ENCODE measurements at places on chromosomes 11 and 22.

DNA sequence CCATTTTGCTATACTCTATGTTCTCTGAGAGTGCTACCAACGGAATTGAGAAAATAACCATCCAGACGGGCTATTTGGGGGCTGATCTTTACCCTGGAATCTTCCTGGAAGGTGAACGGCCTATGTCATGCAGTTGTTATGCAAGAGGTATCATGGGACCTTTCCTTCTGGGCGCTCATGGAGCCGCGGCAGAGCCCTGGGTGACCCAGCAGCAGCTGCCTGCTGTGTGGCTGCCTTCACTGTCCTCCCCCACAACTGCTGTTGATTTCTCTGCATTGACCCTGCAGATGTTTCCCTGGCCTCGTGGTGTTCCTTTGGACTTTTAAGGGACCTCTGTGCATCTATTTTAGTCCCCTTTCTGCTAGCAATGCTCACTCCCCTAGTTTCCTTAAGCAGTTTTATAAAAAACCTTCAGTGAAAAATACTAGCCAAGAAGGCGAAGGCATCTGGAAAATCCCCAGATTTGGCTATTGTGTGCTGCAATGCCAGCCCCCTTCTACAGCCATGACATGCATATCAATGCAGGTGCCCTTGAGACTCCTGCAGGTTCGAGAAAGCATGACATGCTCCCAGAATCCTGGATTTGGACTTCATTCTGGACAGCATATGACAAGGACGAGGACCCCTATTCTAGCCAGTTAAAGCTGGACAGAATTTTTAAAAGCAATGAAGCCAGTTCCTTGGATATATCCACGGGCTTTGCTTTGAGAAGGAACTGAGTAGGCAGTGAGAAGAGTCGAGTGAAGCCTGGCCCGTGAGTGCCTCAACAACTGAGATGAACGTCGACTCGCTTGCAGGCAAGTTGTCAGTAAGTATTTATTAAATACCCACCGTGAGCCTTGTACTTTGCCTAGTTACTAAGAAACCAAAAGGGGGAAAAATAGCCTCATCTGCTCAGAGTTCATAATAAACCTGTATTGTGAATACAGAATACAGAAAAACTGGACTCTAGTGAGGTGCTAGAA is at the start of gene SLC25A18:
TSS of gene SLC25A18 (plus strand) at position 593 of the 965 bp plus-strand sequence. CDS start 16,447 bp downstream, outside the sequence.
- peak; percentile 77 for DNase-seq

GRCh38 chr22:33108037-33108436 is 49.9 kb upstream of the SYN3 start:
- DNase-seq: no peak

DNA sequence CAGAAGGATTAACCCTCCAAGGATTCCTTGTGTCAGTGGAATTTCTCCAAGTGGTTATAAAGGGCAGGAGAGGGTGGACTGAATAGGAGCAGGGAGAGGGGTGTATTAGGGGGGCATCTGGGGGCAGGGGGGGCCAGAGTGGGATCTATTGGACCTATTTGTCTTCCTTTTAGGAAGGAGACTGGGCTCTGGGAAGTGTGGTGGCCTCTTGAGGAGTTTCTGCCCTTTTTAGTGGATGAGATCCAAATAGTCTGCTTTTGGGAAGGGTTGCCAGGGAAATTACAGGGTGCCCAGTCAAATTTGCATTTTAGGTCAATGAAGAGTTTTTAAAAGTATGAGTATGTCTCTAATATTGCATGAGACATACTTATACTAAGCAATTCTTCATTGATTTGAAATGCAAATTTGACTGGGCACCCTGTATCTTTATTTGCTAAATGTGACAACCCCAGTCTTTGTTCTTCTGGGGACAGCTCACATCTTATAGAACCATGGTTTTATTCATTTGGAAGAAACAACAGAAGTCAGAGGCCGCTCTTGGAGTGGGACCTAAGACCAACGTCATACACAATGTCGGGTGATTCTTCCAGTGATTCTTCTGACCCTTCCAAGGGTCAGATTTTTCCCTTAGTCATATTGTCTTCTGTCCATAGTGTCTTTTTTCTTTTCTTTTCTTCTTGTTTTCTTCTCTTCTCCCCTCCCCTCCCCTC is 429 bp upstream of the SLC22A6 start:
- DNase-seq: no peak

DNA sequence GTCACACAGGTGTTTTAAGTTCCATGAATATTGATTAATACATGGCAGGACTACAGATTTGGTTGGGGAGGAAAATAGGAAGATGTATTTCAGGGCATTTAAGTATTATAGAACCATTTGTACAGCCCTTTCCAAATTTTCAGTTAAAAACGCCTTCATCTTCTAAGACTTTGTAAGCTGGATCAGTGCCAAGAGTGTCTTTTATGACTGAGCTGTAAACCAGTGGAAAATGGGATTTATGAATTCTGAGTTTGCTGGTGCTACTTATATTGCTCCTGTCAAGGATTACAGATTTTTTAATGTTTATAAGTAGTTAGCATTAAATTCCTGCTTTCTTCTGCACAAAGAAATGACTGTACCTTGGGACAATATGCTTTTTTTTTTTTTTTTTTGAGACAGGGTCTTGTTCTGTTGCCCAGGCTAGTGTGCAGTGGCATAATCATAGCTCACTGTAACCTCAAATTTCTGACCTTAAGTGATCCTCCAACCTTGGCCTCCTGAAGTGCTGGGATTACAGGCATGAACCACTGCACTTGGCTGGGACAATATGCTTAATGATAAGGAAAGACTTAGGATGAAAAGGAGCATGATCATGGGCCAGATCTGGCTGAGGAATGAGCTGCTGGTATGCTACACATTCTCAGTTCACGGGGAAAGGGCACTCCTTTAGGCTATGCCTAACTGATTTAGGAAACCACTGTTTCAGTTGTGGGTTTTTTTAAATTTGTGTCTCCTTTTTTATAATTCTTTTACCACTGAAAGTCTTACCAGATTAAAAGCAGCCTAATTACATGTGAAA is 113.6 kb upstream of the MTNR1B start:
- no peak for DNase-seq

- DNase-seq: no peak
These were observed 12.5 kb downstream of the CBX7 start for GRCh38 chr22:39139933-39140332.

DNA sequence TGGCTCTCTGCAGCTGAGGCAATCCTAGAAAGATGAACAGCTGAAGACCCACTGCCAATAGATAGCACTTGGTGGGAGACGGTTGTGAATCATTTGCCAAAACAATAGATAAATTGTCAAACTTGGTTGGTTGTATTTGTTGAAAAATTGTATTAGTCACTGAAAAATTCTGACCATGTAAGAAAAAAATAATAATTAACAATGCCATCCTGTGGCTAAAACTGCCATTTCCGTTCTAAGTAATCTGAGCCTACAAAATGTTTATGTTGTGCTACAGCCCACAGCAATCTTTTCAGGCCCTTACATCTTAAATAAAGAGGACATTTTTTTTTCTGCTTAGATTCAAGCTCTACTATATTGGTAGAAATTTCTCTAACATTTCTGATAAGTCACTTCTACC is 103.2 kb upstream of the ANO3 start:
- DNase-seq: peak; percentile 50

DNA sequence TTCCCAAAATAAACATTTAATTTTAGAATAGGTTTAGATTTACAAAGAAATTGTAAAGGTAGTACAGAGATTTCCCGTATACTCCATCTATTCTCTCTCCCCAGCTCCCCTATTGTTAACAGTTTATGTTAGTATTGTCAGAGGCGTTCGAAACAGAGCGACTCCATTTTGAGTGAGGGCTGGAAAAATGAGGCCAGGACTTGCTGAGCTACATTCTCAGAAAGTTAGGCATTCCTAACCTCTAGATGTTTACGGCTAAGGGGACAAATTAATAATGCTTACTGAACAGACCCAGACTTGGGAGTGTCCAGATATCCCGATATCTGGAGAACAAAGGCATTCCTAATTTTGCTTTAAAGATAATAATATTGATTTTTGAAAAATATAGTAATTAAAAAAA is 12.4 kb upstream of the NUP160 start:
- DNase-seq: no peak

DNA sequence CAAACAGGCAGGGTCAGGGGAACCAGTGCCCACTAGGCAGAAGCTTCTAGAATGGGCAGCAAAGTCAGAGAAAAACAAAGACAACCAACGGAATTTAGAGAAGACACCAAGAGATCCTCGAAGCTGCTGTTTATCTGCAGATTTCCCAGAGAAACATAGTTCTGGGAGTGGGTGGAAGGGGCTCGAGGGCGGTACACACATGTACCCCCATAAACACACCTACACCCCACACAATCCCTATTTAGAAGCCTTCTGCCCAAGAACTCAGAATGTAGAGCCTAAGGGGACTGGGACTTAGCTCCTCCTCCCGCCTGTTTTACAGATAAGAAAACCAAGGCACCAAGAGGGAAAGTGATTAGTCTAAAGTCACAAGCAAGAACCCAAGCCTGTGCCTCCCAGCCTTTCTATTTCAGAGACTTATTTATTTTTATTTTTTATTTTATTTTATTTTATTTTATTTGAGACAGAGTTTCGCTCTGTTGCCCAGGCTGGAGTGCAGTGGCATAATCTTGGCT is 6.4 kb downstream of the NPTXR start:
- DNase-seq: no peak

DNA sequence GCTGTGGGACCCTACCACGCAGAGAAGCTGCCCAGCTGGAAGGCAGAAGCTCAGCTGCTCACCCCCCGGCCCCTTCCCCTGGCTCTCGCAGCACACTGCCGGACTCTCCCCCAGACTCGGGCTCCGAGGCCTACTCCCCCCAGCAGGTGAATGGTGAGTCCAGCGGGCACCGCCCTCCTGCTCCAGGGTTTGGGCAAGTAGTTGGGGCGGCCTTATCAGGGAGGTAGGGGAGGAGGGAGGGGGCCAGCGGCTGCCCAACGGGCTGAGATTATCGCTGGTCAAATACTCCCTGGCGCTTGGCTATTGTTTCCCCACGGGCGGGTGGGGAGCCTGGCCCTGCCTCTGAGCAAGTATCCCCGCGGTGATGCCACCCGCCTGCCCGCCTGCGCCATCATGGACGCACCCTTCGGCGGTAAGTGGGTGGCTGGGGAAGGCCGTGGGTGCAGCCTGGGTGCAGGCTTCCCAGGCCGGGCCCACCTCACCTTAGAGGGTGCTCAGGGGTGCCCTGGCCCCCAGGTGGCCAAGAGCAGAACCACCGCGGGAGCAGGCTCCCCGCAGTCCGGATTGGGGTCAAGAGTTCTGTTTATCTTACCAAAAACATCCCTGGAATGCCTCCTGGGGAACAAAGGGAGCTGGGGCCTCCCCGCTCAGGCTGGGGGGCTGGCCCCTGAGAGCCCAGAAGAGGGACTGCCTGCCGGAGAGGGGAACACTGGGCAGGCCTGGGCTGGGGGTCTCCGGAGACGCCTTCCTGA is 16.9 kb downstream of the MYRF start:
- DNase-seq: peak; percentile 46

- no peak for DNase-seq
These were observed 72.2 kb downstream of the LINC01488 start for GRCh38 chr11:69553416-69554357.

DNA sequence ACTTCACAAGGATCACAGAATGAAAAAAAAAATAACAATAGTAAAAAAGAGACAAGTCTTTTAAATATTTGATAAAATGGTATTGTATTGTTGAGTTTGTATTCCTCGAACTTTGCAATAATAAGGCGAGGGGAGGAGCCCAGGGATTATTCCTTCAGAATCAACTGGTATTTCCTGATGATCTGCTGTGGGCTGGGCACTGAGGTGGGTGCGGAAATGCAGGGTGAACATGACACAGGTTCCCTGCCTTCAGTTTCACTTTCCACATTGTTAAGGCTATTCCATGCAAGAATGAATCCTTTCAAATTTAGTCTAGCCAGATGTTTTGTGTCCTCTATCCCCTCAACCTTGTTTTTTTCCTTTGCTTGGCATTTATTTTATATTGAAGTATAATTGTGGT is 2.1 kb upstream of the EIF3M start:
- DNase-seq: no peak
